SW 1271 (cell line): ENCODE measurements at places on chromosomes 2 and 18.

DNA sequence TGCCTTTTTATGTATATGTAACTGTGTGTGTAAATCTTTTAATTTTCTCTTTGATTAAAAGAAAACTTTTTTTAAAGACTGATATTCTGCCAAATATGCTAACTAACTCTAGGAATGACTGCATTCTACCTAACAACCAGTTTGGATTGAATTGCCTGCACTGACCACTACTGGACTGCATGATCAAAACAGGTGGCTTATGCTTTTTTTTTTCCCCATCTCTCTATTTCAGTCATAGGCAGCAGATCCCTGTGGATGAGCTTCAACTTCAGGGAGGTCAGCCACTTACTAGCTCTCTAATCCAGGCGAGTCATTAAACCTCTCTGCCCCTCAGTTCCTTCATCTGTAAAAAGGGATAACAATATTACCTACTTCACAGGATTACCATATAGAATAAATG is 138.6 kb upstream of the SERTAD2 start:
- DNase-seq, result peak; percentile 36

- no peak for DNase-seq
These were observed 73.1 kb downstream of the RDH14 start for GRCh38 chr2:18487106-18487913.

DNA sequence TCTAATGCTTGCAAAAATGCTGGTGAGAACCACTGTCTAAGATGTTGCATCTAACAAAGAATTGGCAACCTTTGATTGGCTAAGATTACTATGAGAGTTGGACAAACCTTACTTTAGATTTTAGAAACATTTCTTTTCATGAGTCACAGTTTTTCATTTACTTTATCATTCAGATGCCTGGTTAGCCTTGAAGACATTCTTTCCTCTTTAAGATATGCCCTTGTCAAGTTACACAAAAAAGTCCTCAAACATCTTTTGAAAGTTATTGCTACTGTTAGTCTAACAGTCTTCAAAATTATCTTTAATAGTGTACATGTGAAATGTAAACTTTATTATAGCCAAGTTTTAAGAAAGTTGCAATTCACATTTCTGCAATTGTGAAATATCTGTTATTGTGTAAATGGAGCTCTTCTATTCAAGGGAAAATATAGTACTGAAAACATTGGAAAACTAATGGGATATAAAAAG is 276.3 kb downstream of the RND3 start:
- no peak for DNase-seq

- DNase-seq, result peak; percentile 24
These were observed 97.6 kb downstream of the WDR7 start for GRCh38 chr18:56748698-56749268.

DNA sequence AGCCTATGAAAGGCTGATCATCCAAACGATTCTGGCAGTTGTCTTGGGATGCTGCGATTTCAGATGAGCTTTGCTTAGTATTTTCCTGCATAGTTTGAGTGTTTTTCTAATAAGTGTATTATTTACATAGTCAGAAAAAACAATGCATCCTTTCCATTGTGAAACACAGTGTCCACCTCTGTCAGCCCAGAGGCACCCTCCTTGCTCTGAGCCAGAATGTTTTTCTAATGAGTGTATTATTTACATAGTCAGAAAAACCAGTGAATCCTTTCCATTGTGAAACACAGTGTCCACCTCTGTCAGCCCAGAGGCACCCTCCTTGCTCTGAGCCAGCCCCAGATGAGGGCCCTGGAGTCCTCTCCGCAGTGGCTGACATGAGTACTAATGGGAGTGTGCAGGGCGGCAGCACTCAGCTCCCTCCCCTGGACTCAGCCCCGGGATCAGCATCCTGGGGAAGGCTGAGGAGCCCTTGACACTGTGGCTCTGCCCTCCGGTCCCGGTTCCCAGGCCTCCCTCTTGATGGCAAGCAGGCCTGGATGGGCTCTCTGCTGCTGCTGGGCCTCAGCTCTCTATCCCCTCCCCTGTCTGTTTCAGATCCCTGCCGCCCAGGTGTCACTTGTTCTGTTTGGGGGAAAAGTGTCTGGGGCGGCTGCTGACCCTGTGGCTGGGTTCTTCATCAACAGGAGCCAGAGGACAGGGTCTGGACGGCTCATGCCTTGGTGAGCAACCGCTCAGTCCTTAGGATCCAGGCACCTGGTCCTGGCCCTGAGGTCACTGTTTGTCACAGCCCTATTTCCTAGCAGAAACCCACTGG is 5.9 kb downstream of the MFSD2B start:
- peak; percentile 86 for DNase-seq

DNA sequence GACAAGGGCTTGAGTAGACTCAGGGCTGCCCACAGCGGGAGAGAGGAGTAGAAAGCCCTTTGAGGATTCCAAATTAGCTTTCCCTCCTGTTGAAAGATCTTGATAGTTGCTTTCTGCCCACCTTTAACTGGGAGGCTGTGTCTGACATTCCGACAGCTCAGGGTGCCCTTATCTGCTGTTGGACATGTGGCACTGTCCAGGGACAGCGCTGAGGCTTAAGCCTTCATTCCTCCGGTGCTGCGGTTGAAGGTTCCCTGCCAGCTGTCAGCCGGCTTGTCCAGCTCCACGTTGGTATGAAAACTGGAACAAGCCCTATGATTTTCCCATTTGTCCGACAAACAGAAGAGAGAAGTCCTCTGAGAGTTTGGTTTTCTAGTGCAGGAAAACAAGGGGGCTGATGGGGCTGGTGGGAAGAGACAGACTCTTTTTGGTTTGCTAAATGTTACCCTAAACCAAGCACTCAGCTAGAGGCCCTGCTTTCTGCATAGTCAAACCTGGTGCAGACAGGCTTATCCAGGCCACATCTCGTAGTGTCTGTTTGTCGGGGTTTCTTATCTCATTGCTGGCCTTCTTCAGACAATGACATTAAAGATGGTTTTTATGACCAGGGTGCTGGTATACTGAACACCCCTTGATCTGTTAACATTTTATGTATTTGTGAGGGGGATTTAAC is 24.5 kb downstream of the GREB1 start:
- DNase-seq, result no peak

DNA sequence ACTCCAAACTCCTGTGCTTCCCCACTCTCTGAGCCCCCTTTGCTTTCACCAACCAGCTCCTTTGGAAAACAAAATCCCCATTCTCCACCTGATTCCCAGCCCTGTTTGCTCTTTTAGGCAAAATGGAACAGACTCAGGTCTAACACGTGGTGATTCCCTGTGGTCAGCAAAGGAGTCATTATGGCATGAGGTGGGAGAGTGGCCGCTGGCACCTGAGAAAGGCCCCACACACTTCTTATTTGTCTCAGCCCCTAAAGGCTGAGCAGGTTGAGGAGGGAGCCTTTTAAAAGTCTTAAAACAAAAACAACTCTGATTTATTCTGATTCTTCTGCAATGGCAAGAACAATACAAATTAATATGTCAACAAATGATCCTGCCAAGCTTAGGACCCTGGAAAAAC is 401.2 kb downstream of the TNS1 start:
- no peak for DNase-seq

GRCh38 chr2:9985531-9986328 is 34.2 kb downstream of the GRHL1 start:
- no peak for DNase-seq

- no peak for DNase-seq
These were observed 46.8 kb upstream of the PTPRM start for GRCh38 chr18:7520200-7520785.

GRCh38 chr2:97714950-97715652 is 1.7 kb downstream of the ZAP70 start:
- DNase-seq, result no peak

- no peak for DNase-seq
These were observed 207.5 kb downstream of the LRRTM4 start for GRCh38 chr2:77314721-77315120.

GRCh38 chr2:127721311-127721977 is 20.1 kb downstream of the SFT2D3 start:
- no peak for DNase-seq
